ENCODE measurements at places on chromosomes 3 and 15. TPM values are rescaled to one million over a fixed set of nuclear protein-coding genes. Genes with fewer than 3 reads are reported as not detected.
A peak's percentile ranks its signal among the peaks of the same experiment; 100 is the strongest.

- peak; percentile 63 for DNase-seq
- no peak overlapping the region for H3K27ac ChIP-seq
- peak overlapping the region; percentile 71 for H3K4me3 ChIP-seq
- H3K27me3 ChIP-seq: peaks cover 40% of the 10 kb centered on the region
- peaks cover 24% of the 10 kb centered on the region for H3K4me1 ChIP-seq
Measured at GRCh38 chr3:184259878-184260723, 1.3 kb downstream of the CAMK2N2 start.

GRCh38 chr3:69848113-69848512 is 108.8 kb downstream of the MITF start:
- no peak overlapping the region for H3K4me3 ChIP-seq
- no peak overlapping the region for H3K27ac ChIP-seq
- no peaks in the 10 kb centered on the region for H3K4me1 ChIP-seq

- H3K27ac ChIP-seq: no peak overlapping the region
- DNase-seq: no peak
- no peaks in the 10 kb centered on the region for H3K36me3 ChIP-seq
- no peak overlapping the region for H3K4me3 ChIP-seq
- no peaks in the 10 kb centered on the region for H3K4me1 ChIP-seq
- no peaks in the 10 kb centered on the region for H3K27me3 ChIP-seq
Measured at GRCh38 chr3:155232605-155233004, 60.9 kb downstream of the STRIT1 start.

DNA sequence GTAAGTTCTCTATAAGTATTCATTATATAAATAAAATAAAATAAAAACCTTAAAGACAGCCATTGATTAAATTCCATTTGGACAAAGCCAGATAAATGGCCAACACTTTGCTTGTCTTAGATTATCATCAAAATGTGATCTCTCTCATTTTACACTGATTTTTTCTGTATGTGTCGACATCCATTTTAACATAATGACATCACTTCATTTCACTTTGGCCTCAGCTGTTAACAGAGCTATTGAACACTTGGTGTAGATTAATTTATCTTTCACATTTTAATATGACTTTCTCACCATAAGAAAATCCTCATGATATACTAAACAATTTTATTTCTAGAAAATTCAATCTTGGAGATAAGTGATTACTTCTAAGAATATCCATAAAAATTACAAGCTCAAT is 198.1 kb downstream of the MECOM start:
- no peaks in the 10 kb centered on the region for H3K36me3 ChIP-seq
- no peaks in the 10 kb centered on the region for H3K4me1 ChIP-seq
- DNase-seq: no peak

- H3K27ac ChIP-seq: no peak within 1 kb of the TSS
- H3K4me3 ChIP-seq: peak within 1 kb of the TSS; percentile 45
- H3K27me3 ChIP-seq: peaks cover 62% of the 10 kb centered on the region
- H3K36me3 ChIP-seq: no peaks in the 10 kb centered on the region
- DNase-seq: no peak
- peaks cover 4% of the 10 kb centered on the region for H3K4me1 ChIP-seq
Measured at GRCh38 chr3:25427942-25428788, at the start of gene RARB. TSS of gene RARB (plus strand) at chr3:25428263. CDS start at chr3:25428732, 469 bp downstream.

DNA sequence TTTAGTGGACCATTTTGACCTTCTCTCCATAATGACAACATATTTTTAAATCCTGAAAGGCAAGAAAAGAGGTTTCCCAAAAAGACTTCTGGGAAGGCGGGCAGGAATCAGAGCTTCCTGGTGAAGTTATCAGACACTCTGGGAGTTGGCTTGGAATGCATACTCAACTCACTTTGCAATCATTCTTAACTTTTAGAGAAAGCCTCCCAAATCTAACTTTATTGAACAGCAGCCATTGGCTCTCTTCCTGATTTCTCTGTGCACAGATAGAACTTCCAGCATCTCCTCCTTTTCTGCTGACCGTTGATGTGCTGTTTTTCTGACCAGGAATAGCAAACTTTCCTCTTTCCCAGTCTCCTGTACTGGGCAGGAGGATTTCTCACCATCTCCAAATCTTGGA is 44.6 kb downstream of the PLCL2 start:
- H3K27me3 ChIP-seq: no peaks in the 10 kb centered on the region
- peaks cover 60% of the 10 kb centered on the region for H3K4me1 ChIP-seq
- no peak overlapping the region for H3K4me3 ChIP-seq

- no peak overlapping the region for H3K27ac ChIP-seq
- no peaks in the 10 kb centered on the region for H3K4me1 ChIP-seq
- DNase-seq: no peak
- no peaks in the 10 kb centered on the region for H3K36me3 ChIP-seq
Measured at GRCh38 chr15:37801529-37801928, 132.9 kb upstream of the TMCO5A start.

- DNase-seq: no peak
- H3K27ac ChIP-seq: no peak overlapping the region
- H3K4me1 ChIP-seq: peaks cover 4% of the 10 kb centered on the region
- H3K27me3 ChIP-seq: peaks cover 14% of the 10 kb centered on the region
Measured at GRCh38 chr3:126658584-126658983, 3.7 kb upstream of the TXNRD3 start.

GRCh38 chr3:43285644-43286043 is 696 bp upstream of the SNRK start:
- peak overlapping the region; percentile 90 for H3K4me3 ChIP-seq
- no peak for DNase-seq
- H3K4me1 ChIP-seq: peaks cover 36% of the 10 kb centered on the region
- H3K27me3 ChIP-seq: no peaks in the 10 kb centered on the region
- peaks cover 15% of the 10 kb centered on the region for H3K36me3 ChIP-seq

- peaks cover 13% of the 10 kb centered on the region for H3K4me1 ChIP-seq
- peaks cover 8% of the 10 kb centered on the region for H3K36me3 ChIP-seq
- H3K27ac ChIP-seq: no peak overlapping the region
- DNase-seq: no peak
- H3K4me3 ChIP-seq: no peak overlapping the region
- H3K27me3 ChIP-seq: peaks cover 5% of the 10 kb centered on the region
Measured at GRCh38 chr15:80701676-80702311, 6.7 kb downstream of the ABHD17C start.

GRCh38 chr3:13598926-13599886 is 50.3 kb downstream of the FBLN2 start:
- peaks cover 1% of the 10 kb centered on the region for H3K36me3 ChIP-seq
- DNase-seq: no peak
- H3K4me3 ChIP-seq: no peak overlapping the region
- no peak overlapping the region for H3K27ac ChIP-seq
- no peaks in the 10 kb centered on the region for H3K27me3 ChIP-seq

- no peaks in the 10 kb centered on the region for H3K4me1 ChIP-seq
- no peak overlapping the region for H3K27ac ChIP-seq
- no peak for DNase-seq
- peaks cover 4% of the 10 kb centered on the region for H3K27me3 ChIP-seq
- H3K4me3 ChIP-seq: no peak overlapping the region
Measured at GRCh38 chr15:88779944-88780343, 23.3 kb upstream of the ACAN start.

GRCh38 chr3:43766672-43767465 is 76.1 kb downstream of the ABHD5 start:
- no peak overlapping the region for H3K27ac ChIP-seq
- no peaks in the 10 kb centered on the region for H3K36me3 ChIP-seq
- no peak for DNase-seq
- H3K4me1 ChIP-seq: peaks cover 18% of the 10 kb centered on the region
- no peak overlapping the region for H3K4me3 ChIP-seq

- no peak overlapping the region for H3K27ac ChIP-seq
- no peak overlapping the region for H3K4me3 ChIP-seq
- H3K4me1 ChIP-seq: no peaks in the 10 kb centered on the region
- no peak for DNase-seq
- H3K36me3 ChIP-seq: no peaks in the 10 kb centered on the region
Measured at GRCh38 chr15:82549199-82549665, 9.0 kb upstream of the RPS17 start.

DNA sequence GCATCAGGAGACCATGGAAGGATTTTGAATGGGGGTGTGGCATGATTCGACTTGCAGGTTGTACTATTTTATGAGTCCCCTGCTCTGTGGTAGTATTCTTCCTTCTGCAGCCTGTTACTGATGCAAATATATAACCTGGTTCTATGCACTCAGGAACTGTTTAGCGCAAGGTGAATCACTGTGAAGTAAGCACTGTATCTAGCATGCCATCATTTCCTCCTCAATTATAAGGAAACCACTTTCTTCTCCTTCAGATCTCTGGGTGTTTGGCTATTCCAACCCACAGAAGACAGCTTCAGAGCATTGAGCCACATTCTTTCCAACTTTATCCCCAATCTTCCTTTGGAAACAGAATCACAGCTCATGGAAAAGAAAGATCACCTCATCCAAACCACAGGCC is 176.7 kb downstream of the DIPK2A start:
- no peak for DNase-seq
- no peak overlapping the region for H3K27ac ChIP-seq
- H3K36me3 ChIP-seq: no peaks in the 10 kb centered on the region
- H3K27me3 ChIP-seq: peaks cover 3% of the 10 kb centered on the region
- H3K4me3 ChIP-seq: no peak overlapping the region

DNA sequence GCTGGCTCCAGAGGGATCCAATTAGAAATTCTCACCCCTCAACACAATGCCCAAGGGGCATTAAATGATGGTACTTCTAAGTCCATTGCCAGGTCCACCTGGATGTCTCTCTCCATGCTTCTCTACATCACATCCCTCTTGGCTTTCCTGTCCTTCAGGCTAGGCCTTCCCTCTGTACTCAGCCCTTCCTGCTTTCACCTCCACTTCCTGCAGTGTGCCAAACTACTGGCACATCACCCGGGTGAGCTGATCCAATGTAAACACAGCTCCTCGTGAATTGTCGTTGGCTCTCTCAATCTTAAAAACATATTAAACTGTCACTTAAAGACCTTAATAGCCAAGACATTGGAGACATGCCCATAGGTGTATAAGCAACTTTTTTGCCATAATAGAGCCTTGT is 4.0 kb downstream of the LMCD1 start:
- H3K4me1 ChIP-seq: peaks cover 26% of the 10 kb centered on the region
- H3K27ac ChIP-seq: no peak overlapping the region
- H3K36me3 ChIP-seq: no peaks in the 10 kb centered on the region

GRCh38 chr3:38203690-38204089 is 38.4 kb downstream of the OXSR1 start:
- DNase-seq: no peak
- no peak overlapping the region for H3K4me3 ChIP-seq
- H3K36me3 ChIP-seq: peaks cover 36% of the 10 kb centered on the region
- H3K27me3 ChIP-seq: no peaks in the 10 kb centered on the region
- peaks cover 36% of the 10 kb centered on the region for H3K4me1 ChIP-seq
- H3K27ac ChIP-seq: no peak overlapping the region

- no peak overlapping the region for H3K4me3 ChIP-seq
- DNase-seq: no peak
- H3K27ac ChIP-seq: no peak overlapping the region
- H3K4me1 ChIP-seq: peaks cover 38% of the 10 kb centered on the region
Measured at GRCh38 chr3:157093096-157093495, 66.9 kb downstream of the CCNL1 start.

DNA sequence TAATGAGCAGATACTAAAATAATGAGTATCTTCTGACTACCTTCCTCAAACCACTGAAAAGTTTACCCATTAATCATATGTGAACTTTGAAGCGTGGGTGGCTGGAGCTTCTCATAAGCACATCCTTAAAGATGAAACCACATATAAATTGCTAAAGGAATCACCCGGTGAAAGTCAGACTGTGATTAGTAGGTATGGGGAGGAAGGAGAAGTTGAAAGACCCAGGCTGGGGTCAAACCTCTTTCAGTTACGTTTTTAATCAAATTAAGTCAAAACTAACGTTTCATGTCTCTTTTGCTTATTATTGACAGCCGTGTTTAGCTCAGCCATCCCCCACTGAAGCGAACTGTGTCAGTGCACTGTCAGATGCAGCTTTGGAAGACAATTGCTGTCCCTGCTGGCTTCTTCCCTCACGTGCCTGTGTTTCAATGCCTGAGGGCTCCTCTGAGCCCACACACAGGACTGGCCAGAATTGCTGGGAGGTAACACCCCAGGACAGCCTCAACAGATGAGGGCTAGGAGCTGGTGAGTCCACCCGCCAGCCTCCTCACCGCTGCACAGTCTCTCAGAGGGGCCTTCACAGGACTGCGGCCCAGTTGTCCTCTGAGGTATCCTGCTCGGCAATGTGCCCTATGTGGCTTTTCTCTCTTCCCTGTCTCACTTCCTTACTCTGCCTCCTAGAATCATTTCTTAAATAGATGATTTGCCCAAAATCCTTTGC is 29.3 kb upstream of the SH3BP5 start:
- H3K27me3 ChIP-seq: peaks cover 6% of the 10 kb centered on the region
- peaks cover 29% of the 10 kb centered on the region for H3K4me1 ChIP-seq
- no peaks in the 10 kb centered on the region for H3K36me3 ChIP-seq
- H3K4me3 ChIP-seq: peak overlapping the region; percentile 29
- peak overlapping the region; percentile 58 for H3K27ac ChIP-seq

GRCh38 chr3:48989796-48990635 is at the start of gene P4HTM:
TSS of gene P4HTM (plus strand) at chr3:48990241. CDS start at chr3:48990257, 16 bp downstream.
- peak; percentile 90 for DNase-seq
- H3K27ac ChIP-seq: peak within 1 kb of the TSS; percentile 93
- H3K36me3 ChIP-seq: peaks cover 6% of the 10 kb centered on the region
- H3K27me3 ChIP-seq: no peaks in the 10 kb centered on the region

- H3K36me3 ChIP-seq: no peaks in the 10 kb centered on the region
- no peaks in the 10 kb centered on the region for H3K4me1 ChIP-seq
- H3K27me3 ChIP-seq: peaks cover 4% of the 10 kb centered on the region
- H3K27ac ChIP-seq: no peak overlapping the region
Measured at GRCh38 chr3:52430416-52430810, 14.5 kb downstream of the SEMA3G start.

GRCh38 chr3:174253940-174254339 is 605.2 kb upstream of the NAALADL2 start:
- H3K36me3 ChIP-seq: no peaks in the 10 kb centered on the region
- no peak overlapping the region for H3K27ac ChIP-seq
- no peaks in the 10 kb centered on the region for H3K4me1 ChIP-seq

GRCh38 chr3:153783106-153783505 is 338.1 kb upstream of the ARHGEF26 start:
- no peak for DNase-seq
- no peak overlapping the region for H3K4me3 ChIP-seq
- H3K4me1 ChIP-seq: no peaks in the 10 kb centered on the region
- H3K36me3 ChIP-seq: no peaks in the 10 kb centered on the region
- peaks cover 11% of the 10 kb centered on the region for H3K27me3 ChIP-seq
- no peak overlapping the region for H3K27ac ChIP-seq

WDR73 gene
- 26.3 TPM for total RNA-seq

RARB gene
- total RNA-seq: not detected

FILIP1L gene
- total RNA-seq: 0.35 TPM

CLDN18 gene
- not detected for total RNA-seq

ANKRD63 gene
- not detected for total RNA-seq

PLSCR5 gene
- total RNA-seq: not detected

ALPK3 gene
- total RNA-seq: 0.04 TPM

EPHA6 gene
- total RNA-seq: not detected

C3orf22 gene
- not detected for total RNA-seq

LRRC58 gene
- total RNA-seq: 42.4 TPM

AMOTL2 gene
- total RNA-seq: not detected
